H9 (cell line): ENCODE measurements at places on chromosomes 1 and 21. TPM values are rescaled to one million over a fixed set of nuclear protein-coding genes. Genes with fewer than 3 reads are reported as not detected.
A peak's percentile ranks its signal among the peaks of the same experiment; 100 is the strongest.

The RNF2 gene
- 75.3 and 77.0 TPM in 2 replicates for total RNA-seq

DNA sequence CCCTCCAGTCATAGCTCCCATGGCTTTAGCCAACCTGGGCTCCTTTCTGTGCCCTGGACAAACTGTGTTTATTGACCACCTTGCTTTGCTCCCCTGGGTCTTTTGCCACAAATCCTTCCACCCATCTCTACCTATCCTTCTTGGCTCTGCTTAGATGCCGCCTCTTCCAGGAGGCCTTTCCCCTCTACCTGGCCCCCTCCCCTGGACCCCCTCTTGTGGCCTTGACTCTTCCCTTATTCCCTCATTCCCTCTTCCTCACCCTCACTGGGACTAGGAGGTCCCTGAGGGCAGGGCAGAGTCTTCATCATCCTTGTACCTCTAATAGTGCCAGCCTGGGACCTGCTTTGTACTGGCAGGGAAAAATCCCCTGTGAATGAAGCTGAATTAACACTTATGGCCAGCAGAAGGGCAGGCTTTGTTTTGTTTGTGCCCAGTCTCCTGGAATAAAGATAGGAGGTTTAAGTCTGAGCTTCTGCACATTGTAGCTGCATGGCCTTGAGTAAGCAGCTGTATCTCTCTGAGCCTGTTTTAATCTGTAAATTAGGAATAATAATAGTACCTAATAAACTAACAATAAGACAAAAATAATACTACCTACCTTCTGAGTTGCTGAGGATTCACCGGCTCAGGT, 13.7 kb downstream of the PTPRU start:
- H3K4me3 ChIP-seq = peak overlapping the region; percentile 60; the same call in 2 of the 3 replicates
- H3K36me3 ChIP-seq = no peaks in the 10 kb centered on the region
- H3K27me3 ChIP-seq = no peaks in the 10 kb centered on the region

DNA sequence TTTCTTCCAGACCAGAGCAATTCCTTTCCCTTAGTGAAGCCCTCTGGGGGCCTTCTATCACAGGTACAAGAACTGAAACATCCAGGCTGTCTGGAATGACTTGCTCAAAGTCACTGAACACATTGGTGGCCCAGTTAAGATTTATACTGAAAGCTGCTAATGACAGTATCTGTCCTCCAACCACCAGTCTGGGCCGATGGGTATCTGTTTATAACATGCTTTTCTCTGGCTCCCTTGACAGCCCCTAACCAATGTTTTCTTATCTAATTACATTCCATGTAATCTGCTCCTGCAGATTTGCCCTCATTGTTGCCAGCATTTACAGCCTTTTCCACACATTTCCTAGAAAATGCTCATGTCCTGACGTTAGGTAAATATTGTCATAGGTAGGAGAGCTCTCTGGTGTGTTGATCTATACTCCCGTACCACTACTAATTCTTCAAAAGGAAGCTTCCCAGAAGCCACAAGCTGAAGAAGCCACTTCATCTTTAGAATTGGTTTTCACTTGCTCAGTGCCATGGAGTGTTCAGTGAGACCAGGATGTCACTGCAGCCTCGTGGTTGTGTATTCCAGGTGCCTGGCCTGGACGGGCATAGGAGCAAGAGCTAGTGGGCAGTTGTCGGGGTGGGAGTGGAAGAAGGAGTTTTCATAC, 163.9 kb downstream of the TSEN15 start:
- no peaks in the 10 kb centered on the region for H3K36me3 ChIP-seq
- no peak overlapping the region for H3K27ac ChIP-seq
- no peak for DNase-seq
- no peaks in the 10 kb centered on the region; the same call in 1 of the 2 replicates for H3K4me1 ChIP-seq
- H3K27me3 ChIP-seq = no peaks in the 10 kb centered on the region

The CLDN8 gene
- total RNA-seq = not detected in 2 replicates

The SPATA1 gene
- 0.61 TPM in 1 of 2 replicates, not detected in the other for total RNA-seq

The CELA2B gene
- not detected in 2 replicates for total RNA-seq

The DDAH1 gene
- 36.0 and 36.3 TPM in 2 replicates for total RNA-seq

- no peaks in the 10 kb centered on the region for H3K27me3 ChIP-seq
- 0 out of 2 replicates have a peak, but pooled peaks cover 2% of the 10 kb centered on the region for H3K4me1 ChIP-seq
- H3K36me3 ChIP-seq = peaks cover 41% of the 10 kb centered on the region
- no peak for DNase-seq
- peak overlapping the region; percentile 83 for H3K4me3 ChIP-seq
Measured at GRCh38 chr1:89842567-89843272, 21.9 kb downstream of the LRRC8D start.

DNA sequence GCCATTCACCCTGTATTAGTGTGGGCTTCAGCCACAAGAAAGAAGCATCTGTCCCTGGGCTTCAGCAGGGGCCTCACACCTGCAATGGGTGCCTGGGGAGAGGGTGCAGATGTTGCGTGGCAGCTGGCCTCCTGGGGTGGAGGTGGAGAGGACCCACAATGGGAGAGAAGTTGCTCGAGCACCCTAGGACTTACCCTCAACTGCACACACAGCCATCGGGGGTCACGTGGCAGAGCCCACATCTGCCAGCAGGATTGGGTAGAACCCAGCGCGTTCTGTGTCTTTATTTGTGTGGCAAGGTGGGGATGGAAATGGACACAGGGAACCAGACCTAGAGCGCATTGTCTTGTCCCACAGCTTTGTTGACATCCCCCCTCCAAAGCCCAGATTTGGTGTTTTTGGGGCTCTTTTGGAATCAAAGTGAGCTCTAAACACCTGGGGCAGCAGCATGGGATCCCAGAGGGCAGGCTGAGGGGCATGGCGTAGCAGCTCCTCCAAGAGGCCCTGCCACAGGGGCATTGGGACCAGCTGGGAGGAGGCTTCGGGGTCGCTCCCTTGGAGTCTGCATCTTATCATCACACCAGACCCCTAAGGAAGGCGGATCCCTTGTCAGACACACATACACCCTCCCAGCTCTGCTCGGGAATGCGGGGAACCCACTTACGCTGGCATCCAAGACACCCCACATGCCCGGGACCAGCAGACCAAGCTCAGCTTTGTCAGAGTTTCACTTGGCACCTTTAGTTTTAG, 5.1 kb downstream of the ABCG1 start:
- no peak overlapping the region for H3K4me3 ChIP-seq
- H3K27me3 ChIP-seq = peaks cover 6% of the 10 kb centered on the region; the same call in 1 of the 2 replicates
- H3K4me1 ChIP-seq = no peaks in the 10 kb centered on the region
- H3K36me3 ChIP-seq = peaks cover 2% of the 10 kb centered on the region; the same call in 1 of the 3 replicates
- H3K27ac ChIP-seq = no peak overlapping the region
- no peak for DNase-seq

DNA sequence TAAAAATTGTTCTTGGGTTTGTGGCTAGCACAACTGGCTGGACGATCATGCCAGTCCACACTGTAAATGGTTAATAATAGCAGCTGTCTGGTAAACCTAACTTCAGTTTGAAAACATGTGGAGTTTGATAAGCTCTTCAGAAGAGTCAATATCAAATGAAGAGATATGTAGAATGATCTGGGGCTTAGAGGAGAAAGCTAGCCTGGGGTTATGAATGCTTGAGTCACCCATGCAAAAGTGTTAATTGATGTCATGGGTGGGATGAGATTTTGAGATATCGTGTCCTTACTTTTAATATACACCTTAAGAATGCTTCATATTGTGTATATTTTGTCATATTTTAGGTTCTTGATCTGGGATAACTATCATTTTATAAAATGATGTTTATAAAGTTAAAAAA, 554.7 kb upstream of the ZRANB2 start:
- no peak for DNase-seq
- H3K36me3 ChIP-seq = no peaks in the 10 kb centered on the region
- no peak overlapping the region for H3K27ac ChIP-seq
- H3K27me3 ChIP-seq = no peaks in the 10 kb centered on the region
- H3K4me3 ChIP-seq = no peak overlapping the region

DNA sequence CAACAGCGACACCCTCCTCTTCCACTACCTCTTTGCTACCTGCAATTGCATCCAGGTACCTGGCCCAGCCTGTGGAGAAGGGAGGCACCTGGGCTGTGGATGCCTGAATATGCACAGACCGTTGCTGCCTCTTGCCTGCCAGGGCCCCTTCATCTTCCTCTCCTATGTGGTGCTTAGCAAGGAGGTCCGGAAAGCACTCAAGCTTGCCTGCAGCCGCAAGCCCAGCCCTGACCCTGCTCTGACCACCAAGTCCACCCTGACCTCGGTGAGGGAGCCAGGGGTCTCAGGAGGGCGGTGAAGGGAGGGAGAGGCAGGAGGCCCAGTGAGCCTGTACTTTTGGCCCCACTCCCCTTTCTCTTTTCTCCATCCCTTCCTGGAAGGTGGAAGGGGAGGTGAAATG, 11.5 kb downstream of the PSRC1 start:
- no peak overlapping the region for H3K4me3 ChIP-seq
- peaks cover 9% of the 10 kb centered on the region; the same call in 2 of the 3 replicates for H3K36me3 ChIP-seq
- DNase-seq = no peak
- H3K27me3 ChIP-seq = no peaks in the 10 kb centered on the region
- H3K27ac ChIP-seq = no peak overlapping the region
- no peaks in the 10 kb centered on the region; the same call in 1 of the 2 replicates for H3K4me1 ChIP-seq

GRCh38 chr1:179550746-179551682, 24.7 kb downstream of the NPHS2 start:
- no peak for DNase-seq
- no peaks in the 10 kb centered on the region for H3K36me3 ChIP-seq
- H3K4me3 ChIP-seq = no peak overlapping the region
- H3K27me3 ChIP-seq = no peaks in the 10 kb centered on the region

DNA sequence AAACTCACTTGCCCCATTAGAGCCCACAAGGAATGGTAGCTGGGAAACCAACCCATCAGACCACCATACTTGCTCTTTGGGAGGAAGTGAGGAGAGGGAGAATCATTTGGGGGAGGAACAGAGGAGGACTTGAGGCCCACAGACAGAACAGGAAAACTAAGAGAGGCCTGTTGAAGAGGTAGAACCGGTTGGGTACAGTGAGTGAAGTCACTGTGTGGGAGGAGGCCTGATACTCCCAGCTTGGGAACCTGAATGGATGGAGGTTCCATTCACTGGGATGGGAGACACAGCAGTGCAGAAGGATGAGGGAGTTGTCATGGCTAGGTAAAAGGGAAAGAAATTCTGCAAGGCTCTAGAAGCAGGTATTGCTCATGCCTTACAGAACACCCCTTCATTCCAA, 63.4 kb upstream of the PSEN2 start:
- no peaks in the 10 kb centered on the region for H3K36me3 ChIP-seq
- H3K4me1 ChIP-seq = no peaks in the 10 kb centered on the region
- DNase-seq = no peak
- H3K27ac ChIP-seq = no peak overlapping the region
- no peak overlapping the region for H3K4me3 ChIP-seq

The CLDN14 gene
- total RNA-seq = not detected in 2 replicates

DNA sequence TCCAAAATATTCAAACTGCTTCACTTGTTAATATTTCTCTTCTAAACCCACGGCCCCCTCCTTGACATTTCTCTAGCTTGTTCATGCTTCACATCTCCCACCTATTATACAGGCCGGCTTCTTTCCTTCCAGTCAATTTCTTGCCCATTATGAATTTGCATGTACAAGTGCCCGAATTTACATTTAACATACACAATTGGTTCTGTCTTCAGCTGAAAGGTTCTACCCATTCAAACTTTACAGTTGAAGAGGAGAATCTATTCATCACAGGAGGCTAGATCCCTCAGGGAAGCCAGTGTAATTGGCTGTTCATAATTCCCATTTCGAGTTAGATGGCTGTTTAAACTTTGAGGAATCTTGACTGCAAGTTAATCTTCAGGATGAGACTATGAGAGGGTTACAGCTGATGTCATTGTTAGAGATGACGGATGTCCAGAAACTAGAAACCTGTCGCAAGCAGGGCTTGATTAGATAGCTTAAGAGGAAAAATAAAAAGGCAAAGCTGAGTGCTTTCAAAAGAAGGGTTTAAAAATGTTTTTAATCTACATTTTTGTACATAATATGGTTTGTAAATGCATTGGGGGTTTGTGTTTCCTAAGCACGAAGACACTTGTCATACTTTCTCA, 157.0 kb downstream of the ADSS2 start:
- no peaks in the 10 kb centered on the region for H3K27me3 ChIP-seq

DNA sequence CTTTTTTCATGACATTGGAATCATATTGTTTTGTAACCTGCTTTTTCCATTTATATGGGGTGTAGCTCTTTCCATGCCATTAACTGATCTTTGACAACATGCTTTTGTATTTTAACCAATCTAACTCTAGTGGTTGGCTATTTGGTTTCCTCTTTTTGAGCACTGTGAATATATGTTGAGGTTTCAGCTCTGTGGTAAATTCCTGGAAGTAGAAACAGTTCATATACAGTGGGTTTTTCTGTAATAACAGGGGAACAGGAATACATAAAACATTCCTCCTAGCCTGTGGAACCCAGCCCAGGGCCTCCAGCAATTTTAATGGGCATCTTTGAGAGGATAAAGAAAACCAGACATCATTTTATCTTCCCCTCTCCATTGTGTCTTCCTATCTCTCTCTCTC, 17.4 kb downstream of the AZIN2 start:
- H3K4me3 ChIP-seq = no peak overlapping the region
- no peak for DNase-seq
- no peaks in the 10 kb centered on the region for H3K36me3 ChIP-seq
- H3K4me1 ChIP-seq = no peaks in the 10 kb centered on the region

The IGSF5 gene
- total RNA-seq = 1.9 and 2.1 TPM in 2 replicates

GRCh38 chr1:213661302-213661701, 326.5 kb upstream of the PROX1 start:
- no peak overlapping the region for H3K27ac ChIP-seq
- no peaks in the 10 kb centered on the region for H3K36me3 ChIP-seq
- H3K4me1 ChIP-seq = no peaks in the 10 kb centered on the region; the same call in 1 of the 2 replicates
- DNase-seq = no peak
- no peaks in the 10 kb centered on the region for H3K27me3 ChIP-seq

The DMRTA2 gene
- total RNA-seq = 0.07 and 0.11 TPM in 2 replicates

The PDPN gene
- 199 and 205 TPM in 2 replicates for total RNA-seq
